Omental fat pad (tissue), 4 donors: ENCODE measurements at places on chromosomes 4 and X. TPM values are rescaled to one million over a fixed set of nuclear protein-coding genes. Genes with fewer than 3 reads are reported as not detected.

MAGEC1 gene
- total RNA-seq = not detected

GCNA gene
- 5.3 TPM for total RNA-seq

DNA sequence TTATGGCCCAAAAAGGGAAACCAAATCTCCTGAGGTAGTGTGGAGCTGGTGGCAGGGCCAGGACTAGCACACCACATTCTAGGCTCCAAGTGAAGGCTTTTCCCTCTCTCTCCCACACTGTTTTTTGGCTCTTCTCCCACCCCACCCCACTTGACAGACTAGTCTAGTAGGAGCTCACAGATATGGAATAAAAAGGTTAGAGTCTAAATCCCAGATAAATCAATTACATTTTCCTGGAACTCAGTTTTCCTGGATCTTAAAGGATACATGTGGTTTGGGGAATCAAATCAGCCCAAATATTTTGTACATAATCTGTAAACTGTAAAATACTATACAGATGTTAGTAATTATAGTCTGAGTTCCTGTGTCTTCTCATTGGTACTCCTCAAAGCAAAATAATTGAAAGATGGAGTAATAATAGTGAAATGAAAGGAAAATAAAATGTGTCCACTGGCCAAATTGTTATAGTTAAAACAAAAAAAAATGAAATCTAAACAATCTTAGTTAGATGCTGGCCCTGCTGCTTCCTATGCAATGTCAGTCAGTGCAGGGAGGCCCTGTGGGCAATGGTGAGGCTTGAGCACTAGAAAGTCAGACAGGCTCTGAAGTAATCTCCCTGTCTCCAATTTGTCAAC, 370.4 kb upstream of the CPEB2 start:
- no peak for DNase-seq

DNA sequence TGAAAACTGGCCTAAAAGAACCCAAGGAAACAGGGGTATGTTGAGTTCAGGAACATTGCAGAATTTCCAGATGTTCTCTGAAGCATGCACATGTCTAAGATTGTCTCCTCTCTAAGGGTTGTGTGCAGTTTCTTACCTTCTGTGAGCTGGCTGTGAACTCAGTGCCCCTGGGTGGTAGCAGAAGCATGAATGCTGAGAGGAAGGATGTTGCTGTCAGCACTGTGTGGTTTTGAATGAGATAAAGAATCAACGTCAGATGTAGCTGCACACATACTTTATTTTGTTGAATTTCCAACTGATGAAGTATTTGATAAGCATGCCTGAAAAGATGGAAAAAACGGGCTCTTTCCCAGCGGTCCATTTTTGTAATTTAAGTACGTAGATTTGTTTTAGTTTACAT, 23.8 kb upstream of the CD38 start:
- DNase-seq = no peak

DNA sequence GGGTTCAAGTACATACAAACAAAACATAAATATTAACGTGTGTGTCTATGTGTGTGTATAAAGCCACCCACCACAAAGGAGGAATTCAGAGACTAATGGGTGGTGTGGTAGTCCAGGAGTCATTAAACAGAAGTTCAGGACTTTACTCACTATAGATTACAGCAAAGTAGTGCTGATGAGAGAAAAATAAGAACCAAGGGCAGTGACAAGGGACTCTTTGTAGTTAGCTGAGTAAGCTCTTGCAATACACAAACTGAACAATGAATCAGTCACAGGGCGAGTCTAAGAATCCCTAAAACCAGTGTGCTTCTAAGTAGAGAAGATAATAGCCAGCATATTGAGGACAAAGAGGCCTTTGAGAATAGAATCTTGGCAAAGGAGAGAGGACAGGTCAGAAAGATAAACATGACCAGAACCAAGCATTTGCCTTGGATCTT, 232.4 kb downstream of the PPP3CA start:
- no peak for DNase-seq

- no peak for DNase-seq
These were observed 371.4 kb downstream of the NLGN4X start for GRCh38 chrX:5857232-5857631.

DNA sequence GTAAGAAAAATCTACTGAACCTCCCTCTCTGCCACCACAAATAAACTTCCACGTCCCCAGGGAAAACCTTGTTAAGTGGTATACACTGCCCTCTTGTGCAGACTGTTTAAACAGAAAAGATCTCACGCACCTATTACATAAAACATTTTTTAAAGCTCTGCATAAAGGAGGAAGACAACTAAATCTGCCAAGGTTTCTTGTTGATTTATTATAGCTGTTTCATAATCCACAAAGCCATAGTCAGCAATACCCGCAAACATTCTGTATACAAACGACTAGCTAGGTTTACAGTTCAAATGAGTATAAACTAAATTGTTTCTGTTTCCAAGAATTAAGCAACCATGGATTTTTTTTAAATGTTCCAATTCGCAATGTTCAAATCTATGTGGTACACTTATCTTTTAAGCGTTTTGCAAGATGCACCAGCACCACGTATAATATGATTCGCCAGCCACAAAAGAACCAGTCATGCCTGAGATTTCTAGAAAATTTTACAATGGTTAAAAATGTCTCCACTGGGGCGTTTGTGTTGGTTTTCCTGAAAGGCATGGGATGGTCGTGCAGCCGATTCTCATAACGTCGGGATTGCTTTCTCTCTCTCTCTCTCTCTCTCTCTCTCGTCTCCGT, 164.6 kb downstream of the PRKX start:
- no peak for DNase-seq

SLITRK4 gene
- 2.8 TPM for total RNA-seq

GRCh38 chrX:94977986-94978385, 1304.0 kb downstream of the FAM133A start:
- no peak for DNase-seq

DNA sequence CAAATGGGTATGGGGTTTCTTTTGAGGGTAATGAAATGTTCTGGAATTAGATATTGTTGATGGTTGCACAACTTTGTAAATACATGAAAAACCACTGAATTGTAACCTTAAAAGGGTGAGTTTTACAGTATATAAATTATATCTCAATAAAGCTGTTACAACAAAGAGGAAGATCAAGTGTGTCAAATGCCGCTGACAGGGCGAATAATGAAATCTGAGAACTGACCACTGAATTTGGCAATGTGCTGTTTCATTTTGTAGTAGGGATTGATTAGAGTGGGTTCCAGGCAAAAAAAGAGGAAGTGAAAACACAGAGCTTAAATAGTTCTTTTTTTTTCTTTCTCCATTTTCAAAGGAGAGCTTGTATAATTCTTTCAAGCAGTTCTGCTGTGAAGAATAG, 161.1 kb upstream of the NAP1L5 start:
- DNase-seq = no peak

DNA sequence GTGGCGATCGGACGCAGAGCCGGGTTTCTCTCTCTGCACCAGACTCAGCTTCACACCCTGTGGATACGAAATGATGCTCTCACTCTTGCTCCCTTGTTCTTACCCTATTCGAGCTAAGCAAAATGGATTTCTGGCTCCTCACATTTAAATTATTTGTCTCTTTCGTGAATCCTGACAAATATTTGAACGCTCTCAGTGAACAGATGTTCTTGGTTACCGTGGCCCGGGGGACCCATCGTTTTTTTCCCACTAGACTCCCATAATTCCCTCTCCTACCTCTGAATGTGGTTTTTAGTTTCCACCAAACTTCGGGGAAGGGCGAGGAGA, 630 bp downstream of the SMARCA5 start:
- no peak for DNase-seq

DNA sequence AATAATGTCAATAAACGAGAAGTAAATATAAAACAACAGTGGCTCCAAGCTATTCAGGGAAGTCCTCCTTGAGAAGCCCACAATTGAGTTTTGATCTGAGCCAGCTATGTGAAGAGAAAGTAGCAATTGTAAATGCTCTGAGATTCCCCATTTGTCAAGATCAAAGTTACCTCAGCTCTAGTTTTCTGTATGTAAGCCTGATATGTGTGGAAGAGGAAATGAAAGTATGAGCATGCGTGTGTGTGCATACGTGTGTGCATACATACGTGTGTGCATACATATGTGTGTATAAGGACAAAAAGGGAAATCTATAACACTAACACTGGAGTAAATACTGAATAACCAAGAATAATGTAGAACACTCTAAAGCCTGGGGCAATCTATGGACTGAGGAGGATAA, 130.3 kb downstream of the SCFD2 start:
- no peak for DNase-seq

- no peak for DNase-seq
These were observed 146.1 kb downstream of the RBM46 start for GRCh38 chr4:154927126-154927680.

GAGE12F gene
- total RNA-seq = not detected

- no peak for DNase-seq
These were observed 753.8 kb upstream of the PCDH7 start for GRCh38 chr4:29966386-29966785.

DIPK2B gene
- total RNA-seq = 99.9 TPM

TLR3 gene
- total RNA-seq = 7.2 TPM

DNA sequence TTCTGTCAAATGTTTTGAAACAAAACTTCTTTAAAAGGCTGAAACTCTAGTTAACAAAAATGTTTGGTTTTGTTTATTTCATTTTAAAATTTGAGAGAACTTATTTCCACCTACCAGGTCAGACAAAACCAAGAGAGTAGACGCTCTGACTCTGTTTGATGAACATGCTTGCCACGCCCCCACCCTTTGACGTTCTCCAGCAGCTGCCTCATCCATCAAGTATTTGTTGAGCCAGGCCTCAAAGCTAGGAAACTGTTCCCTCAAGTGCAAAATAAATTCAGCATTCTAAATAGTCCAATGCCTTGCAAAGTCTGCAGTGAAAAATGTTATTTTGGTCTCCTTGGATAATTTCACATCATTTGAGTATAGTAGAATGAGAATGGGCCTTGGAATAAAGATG, 121.6 kb downstream of the GUCY2F start:
- DNase-seq = no peak

DNA sequence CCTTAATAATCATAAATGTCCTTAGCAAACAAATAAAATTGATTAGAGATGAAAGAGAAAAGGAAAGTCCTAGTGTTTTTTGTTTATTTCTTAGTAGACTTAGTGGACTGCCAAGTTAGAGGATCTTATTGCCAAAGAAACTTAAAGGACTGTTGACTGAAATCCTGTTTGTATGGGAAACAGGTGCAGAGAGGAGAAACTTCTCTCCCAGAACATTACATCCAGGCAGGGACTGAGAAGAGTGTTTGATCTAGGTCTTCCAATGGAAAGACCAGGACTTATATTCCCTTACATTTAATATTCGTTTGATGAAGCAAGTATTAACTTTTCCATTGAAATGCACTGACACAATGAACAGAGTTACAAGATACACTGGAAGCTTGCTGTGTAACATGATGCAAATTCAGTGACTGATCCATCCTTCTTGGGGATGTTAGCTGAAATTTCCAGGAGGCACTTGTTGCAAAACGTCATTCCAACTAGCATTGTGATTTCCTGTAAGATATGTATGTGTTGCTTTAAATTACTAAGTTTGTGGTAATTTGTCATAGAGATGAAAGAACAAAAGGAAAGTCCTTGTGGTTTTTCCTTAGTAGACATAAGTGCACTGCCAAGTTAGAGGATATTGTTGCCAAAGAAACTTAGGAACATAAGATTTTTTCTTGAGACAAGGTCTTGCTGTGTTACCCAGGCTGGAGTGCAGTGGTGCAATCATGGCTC, 505.6 kb downstream of the STIM2 start:
- no peak for DNase-seq

- DNase-seq = no peak
These were observed 1040.9 kb downstream of the DMD start for GRCh38 chrX:32170481-32170880.

FAM47A gene
- not detected for total RNA-seq

- DNase-seq = no peak
These were observed 89.6 kb downstream of the KCNIP4 start for GRCh38 chr4:21858971-21859370.

MRPL1 gene
- total RNA-seq = 18.3 TPM

- no peak for DNase-seq
These were observed 129.3 kb downstream of the AKAP4 start for GRCh38 chrX:50071494-50071893.

DNA sequence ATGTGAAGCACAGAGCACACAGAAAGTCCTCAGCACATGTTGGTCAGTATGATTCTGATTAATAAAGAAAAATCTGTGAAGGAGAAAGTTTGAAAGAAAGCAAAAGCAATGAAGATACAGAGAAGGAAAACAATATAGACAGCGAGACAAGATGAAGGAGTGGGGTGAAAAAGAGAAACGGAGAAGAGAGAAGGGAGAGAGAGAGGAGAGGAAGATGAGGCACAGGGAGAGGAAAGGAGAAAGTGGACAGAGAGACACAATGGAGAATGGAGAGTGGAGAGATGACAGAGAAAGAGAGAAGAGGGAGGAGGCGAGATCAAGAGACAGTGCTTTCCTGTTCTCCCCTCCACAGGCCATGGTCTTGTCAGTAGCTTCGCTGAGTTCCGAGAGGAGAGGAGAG, 3.9 kb upstream of the KCND1 start:
- no peak for DNase-seq

DNA sequence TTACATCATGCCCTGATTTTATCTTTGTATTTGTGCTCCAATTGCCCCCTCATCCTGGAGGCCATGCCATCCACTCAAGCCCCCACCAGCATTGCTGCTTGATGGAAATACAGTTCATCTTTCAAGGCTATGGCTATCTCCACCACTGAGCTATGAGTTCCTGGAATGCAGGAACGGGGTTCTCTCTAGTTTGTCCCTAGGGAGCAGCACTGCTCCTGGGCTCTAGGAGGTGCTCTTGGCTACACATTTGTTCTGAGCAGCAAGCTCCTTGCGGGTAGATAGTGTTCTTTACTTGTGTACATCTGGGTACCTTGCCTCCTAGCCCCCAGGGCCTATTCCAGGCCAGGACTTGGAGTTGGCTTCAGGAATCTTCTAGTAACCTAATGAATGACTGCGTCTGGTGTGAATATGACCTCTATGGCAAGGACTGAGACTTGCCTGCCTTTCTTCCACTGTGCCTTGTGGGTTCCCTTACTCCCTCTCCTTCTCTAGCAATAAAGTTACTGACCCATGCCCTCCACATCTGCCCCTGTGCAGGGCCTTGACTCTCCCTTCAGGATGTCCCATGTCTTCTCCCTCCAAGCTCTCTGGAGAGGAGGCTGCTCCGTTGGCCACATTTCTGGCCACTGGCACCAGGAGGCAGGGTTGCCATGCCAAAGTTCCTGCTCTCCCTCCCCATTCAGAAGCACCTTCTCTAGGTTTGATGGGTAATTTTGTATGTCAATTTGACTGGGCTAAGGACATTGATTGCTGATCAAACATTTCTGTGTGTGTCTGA, 7.6 kb downstream of the CITED1 start:
- no peak for DNase-seq

DNA sequence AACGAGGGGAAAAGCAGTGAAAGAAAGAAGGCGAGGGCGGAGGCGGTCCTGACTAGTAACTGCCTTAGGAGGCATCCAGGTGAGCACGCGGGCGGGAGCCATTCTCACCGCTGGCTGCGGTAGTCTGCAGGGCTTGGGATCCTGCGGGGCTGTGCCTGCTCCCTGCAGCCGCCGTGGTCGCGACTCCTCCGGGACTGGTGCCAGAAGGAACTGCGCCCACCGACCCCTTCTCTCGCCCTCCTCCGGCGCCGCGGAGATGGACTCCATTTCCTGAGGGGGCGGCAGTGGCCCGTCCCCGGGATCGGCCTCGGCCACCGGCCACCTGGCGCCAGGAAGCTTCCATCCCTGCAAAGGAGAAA, 543 bp downstream of the NFXL1 start:
- DNase-seq = no peak

- DNase-seq = no peak
These were observed 706 bp upstream of the CSTF2 start for GRCh38 chrX:100819534-100819836.
